ENCODE measurements at places on chromosomes 5 and 9.

- no peak for DNase-seq
Measured at GRCh38 chr5:81787474-81788242, 36.8 kb upstream of the SSBP2 start.

DNA sequence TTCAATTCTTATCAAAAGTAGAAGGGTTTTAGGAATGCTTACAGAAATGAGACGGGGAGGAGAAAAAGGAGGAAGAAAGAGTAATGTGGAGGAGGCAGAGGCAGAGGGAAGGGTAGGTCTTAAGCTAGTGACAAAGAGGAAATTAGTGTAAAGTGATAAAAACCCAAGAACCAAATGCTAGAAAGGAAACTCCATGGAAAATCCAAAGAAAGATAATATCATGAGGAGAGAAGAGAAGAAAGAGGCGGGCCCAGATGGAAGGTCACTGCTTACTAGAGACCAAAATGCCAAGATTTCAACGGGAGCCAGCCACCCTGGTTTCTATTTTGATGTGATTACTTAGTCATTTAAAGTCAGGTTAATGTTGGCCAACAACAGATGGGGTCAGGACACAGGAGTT lies 68.6 kb upstream of the IL12B start:
- no peak for DNase-seq

DNA sequence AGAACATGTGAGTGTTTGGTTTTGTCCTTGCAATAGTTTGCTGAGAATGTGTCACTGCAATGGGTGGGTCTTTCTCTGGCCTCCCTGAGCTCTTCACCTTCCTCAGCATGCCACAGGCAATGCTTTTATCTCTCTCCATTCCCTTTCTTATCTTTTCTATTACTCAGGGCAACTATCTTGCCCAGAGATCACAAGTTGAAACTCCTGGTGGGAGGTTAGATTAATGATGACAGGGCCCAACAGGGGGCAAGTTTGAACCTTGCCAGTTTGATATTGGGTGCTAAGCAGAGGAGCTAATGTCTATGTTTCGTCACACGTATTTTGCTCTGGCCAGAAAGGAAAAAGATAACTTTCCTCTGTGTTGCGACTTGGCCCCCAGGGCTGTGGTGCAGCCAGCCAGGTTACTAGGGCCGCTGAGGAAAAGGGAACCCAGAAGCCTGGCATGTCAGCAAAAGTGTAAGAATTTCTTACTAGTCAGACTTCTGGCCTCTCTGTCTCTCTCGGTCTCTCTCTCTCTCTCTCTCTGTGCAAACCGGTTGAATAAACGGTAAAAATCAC lies 299.3 kb upstream of the POU5F2 start:
- no peak for DNase-seq

DNA sequence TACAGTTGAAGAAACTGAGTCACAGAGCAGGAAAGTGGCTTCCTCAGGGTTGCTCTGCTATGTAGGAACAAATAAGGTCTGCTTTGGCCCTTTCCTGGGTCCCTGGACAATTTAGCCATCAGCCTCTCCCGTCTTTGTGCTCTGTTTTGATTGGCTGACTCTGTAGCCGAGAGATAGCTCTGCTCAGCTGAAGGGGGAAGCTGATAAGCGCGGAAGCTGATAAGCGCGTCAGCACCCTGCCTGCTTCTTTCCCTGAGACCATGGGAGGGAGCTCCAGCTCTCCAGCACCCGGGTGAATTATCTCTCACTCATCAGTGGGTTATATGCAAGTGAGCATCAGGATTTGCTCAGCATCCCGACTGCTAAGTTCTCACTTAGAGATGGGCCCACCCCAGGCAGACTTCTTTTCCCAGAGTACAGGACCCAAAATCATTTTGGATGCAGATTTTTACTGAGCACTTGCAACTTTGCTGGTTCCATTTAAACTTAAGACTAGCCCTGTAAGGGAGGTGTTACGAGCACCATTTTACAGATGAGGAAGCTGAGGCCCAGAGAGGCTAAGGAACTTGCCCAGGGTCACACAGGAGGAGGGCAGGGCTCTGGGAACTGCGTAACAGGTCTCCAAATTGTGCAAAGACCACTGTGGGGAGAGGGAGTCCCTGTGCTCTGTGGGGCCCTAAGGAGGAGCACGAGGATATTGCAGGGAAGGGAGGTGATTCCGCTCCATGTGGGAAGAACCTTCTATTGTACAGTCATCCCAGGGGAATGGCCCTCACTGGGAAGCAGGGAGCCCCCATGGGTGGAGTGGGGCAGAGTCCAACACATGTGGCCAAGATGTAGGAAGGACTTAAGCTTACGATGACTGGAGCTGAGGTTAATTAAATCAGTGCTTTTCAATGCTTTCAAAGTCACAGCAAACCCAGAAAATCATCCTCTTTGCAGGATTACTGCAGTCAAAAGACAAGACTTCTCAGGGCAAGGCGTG lies 83.7 kb upstream of the ORM1 start:
- no peak for DNase-seq

- no peak for DNase-seq
Measured at GRCh38 chr5:109929376-109929775, 239.6 kb downstream of the MAN2A1 start.
